ENCODE measurements at places on chromosomes 16 and 17. TPM values are rescaled to one million over a fixed set of nuclear protein-coding genes. Genes with fewer than 3 reads are reported as not detected.

The STH gene
- not detected for total RNA-seq

The CYBC1 gene
- 76.6 TPM for total RNA-seq

The RPL23 gene
- 1,692 TPM for total RNA-seq

The KIF18B gene
- total RNA-seq: 0.33 TPM

The SRP68 gene
- 60.6 TPM for total RNA-seq

DNA sequence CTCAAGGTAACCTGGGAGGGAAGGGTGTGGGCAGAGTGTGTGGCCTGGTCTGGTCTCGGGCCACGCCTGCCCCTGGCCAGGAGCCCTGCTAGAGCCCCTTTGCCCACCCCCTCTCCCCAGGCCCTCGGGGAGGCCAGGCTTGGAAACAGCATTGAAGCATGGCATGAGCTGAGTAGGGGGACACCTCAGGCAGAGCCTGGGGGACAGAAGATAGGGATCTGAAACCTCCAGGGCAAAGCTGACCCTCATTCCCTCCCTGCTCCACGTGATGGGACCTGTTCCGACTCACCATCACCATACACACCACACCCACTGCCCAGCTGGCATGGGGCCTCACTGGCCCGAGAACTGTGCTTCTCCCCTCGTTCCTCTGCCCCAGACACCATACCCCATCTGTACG is 2.5 kb downstream of the RFNG start:
- H3K27me3 ChIP-seq: no peaks in the 10 kb centered on the region
- DNase-seq: no peak
- H3K4me1 ChIP-seq: peaks cover 38% of the 10 kb centered on the region
- no peak overlapping the region for H3K4me3 ChIP-seq
- no peak overlapping the region for H3K27ac ChIP-seq
- H3K36me3 ChIP-seq: no peaks in the 10 kb centered on the region

GRCh38 chr16:65524997-65525396 is 403.1 kb upstream of the CDH11 start:
- DNase-seq: no peak
- no peak overlapping the region for H3K27ac ChIP-seq
- H3K27me3 ChIP-seq: no peaks in the 10 kb centered on the region
- H3K4me3 ChIP-seq: no peak overlapping the region
- H3K36me3 ChIP-seq: no peaks in the 10 kb centered on the region

DNA sequence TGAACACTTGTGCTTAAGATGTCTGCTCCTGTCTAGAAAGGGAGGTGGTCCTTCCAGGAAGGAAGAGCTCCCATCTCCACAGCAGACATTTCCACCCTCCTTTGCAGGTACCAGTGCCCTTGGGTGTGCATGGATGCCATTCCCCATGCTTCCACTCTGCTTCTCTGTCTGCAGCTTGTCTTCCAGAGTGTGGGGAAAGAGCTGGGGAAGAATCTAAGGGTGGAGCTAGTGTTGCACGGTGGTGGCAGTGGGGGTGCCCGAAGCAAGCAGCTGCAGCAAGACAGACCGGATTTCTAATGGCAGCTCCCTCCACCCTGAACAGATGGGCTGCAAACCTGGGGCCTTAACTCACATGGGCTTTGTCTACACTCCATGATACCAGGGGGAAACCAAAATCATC is 22.6 kb upstream of the HOXB13 start:
- no peak overlapping the region for H3K4me3 ChIP-seq
- no peak overlapping the region for H3K27ac ChIP-seq
- H3K36me3 ChIP-seq: no peaks in the 10 kb centered on the region
- no peaks in the 10 kb centered on the region for H3K4me1 ChIP-seq
- H3K27me3 ChIP-seq: peaks cover 85% of the 10 kb centered on the region

GRCh38 chr17:57104461-57105175 is 19.6 kb downstream of the AKAP1 start:
- DNase-seq: no peak
- no peak overlapping the region for H3K27ac ChIP-seq
- peaks cover 97% of the 10 kb centered on the region for H3K4me1 ChIP-seq
- H3K4me3 ChIP-seq: no peak overlapping the region
- no peaks in the 10 kb centered on the region for H3K27me3 ChIP-seq

DNA sequence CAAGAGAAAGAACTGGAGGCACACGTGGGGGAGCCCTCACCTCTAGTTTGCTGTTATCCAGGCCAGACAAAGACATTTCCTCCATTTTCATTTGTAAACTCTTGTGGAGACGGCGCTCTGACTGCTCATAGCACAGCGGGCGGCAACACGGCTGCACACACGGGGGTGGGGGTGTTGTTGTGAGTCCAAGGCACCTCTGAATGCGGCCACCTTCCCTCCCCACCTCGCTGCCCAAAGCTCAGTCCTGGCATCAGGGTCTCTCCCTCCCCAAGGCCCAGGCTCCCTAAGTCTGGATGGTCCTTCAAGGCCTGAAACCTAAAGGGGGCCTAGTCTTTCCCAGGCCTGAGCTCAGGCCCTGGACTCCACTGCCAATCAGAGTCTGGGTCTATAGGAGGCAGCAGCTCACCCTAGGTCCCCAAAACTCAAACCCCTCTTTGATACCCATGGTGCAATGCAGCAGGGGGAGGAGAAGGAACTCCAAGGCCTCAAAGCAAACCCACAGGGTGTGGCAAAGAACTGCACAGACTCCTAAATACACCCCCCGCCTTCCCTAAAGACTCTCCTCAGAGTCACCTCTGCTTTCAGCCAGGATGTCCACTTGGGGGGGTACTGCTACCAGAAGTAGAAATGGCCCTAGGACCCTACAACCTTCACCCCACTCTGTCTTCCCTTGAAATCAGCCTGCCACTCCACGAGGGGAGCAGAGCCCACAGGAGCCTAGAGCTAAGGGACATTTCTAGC is 1.5 kb downstream of the ATXN7L3 start:
- H3K27ac ChIP-seq: peak overlapping the region; percentile 99
- peaks cover 41% of the 10 kb centered on the region for H3K36me3 ChIP-seq
- H3K4me3 ChIP-seq: peak overlapping the region; percentile 90
- peaks cover 20% of the 10 kb centered on the region for H3K4me1 ChIP-seq
- H3K27me3 ChIP-seq: no peaks in the 10 kb centered on the region
- no peak for DNase-seq

DNA sequence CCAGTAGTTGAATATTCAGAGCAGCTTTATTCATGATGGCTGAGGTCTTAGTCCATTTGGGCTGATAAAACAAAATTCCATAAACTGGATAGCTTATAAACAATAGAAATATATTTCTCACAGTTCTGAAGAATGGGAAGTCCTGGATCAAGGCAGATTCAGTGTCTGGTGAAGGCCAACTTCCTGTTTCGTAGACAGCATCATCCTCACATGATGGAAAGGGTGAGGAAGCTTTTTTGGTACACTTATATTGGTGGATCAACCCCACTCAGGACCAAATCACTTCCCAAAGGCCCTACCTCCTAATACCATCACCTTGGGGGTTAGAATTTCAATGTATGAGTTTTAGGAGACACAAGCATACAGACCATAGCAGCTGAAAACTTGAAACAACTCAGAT is 224.2 kb downstream of the CYB561 start:
- no peaks in the 10 kb centered on the region for H3K4me1 ChIP-seq
- H3K27me3 ChIP-seq: no peaks in the 10 kb centered on the region
- H3K27ac ChIP-seq: no peak overlapping the region
- DNase-seq: no peak
- H3K4me3 ChIP-seq: no peak overlapping the region

DNA sequence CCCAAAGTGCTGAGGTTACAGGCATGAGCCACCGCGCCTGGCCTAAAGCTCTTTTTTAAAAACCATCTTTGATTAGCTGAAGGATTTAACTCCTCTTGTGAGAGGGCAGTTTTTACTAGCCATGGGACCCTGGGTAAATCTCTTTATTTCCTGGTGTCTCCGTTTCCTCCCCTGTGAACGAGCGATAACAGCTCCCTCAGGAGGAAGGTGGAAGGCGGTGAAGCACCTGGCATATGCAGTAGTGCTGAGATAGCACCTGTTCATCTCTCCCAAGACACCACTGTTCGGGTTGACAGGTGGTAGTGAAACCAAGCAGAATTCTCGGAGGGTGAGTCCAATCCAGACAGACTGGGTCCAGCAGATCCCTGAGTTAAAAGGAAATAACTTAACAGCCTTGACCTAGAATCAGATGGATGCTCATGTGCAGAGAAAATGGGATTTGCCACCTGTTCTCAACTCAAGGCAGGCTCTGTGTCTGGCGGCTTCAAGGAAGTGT is 86.2 kb downstream of the CRISPLD2 start:
- H3K27me3 ChIP-seq: no peaks in the 10 kb centered on the region
- H3K4me3 ChIP-seq: no peak overlapping the region
- peaks cover 28% of the 10 kb centered on the region for H3K36me3 ChIP-seq

DNA sequence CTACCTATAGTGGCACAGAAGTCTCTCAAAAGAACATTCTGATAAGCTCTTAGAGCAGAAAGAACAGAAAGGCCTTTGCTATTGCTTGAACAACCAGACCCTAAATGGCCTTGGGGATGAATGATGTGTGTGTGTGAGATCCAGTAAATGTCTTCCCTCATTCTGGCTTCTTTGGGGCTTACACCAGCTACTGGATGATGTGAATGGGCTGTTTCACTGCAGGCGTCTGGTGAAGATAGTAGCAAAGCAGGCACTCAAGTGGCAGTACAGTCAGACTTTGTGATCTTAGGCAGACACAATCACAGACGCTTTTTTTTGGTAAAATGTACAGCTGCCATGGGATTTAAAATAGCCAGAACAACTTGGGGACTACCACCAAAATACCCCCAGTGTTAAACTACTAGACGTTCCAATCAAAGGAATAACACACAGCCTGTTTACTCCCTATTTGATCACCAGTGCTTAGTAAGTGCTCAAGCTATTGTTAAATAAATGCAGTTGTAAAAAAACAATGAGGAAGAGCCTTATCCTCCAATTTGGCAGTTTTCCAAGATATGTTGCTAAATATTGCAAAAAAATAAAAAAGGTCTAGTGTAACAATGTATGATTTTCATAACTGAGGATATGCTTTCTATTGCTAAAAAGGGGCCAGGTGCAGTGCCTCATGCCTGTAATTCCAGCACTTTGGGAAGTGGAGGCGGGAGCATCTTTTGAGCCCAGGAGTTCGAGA is 17.9 kb downstream of the NDUFAB1 start:
- no peaks in the 10 kb centered on the region for H3K27me3 ChIP-seq
- DNase-seq: peak; percentile 18
- H3K36me3 ChIP-seq: peaks cover 90% of the 10 kb centered on the region
- no peak overlapping the region for H3K27ac ChIP-seq

DNA sequence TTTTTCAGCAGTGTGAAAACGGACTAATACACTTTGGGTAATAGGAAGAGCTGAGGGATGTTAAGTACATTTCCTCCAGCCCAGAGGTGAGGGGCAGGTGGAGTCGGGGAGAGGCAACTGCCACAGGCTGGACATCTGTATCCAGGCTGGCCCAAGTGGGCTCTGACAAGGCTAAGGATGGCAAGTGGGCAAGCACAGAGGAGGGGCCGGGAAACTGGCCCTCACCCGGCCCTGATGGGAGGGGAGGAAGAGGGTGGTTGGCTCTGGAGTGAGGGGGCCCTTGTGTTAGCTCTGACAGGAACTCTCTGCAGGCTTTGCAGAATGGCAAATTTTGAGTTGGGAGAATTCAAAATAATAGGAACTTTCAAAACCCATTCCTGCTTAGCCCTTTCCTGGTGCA is 251.0 kb upstream of the TNRC6C start:
- no peak overlapping the region for H3K4me3 ChIP-seq
- no peak for DNase-seq
- H3K36me3 ChIP-seq: no peaks in the 10 kb centered on the region
- H3K27ac ChIP-seq: no peak overlapping the region
- no peaks in the 10 kb centered on the region for H3K4me1 ChIP-seq

DNA sequence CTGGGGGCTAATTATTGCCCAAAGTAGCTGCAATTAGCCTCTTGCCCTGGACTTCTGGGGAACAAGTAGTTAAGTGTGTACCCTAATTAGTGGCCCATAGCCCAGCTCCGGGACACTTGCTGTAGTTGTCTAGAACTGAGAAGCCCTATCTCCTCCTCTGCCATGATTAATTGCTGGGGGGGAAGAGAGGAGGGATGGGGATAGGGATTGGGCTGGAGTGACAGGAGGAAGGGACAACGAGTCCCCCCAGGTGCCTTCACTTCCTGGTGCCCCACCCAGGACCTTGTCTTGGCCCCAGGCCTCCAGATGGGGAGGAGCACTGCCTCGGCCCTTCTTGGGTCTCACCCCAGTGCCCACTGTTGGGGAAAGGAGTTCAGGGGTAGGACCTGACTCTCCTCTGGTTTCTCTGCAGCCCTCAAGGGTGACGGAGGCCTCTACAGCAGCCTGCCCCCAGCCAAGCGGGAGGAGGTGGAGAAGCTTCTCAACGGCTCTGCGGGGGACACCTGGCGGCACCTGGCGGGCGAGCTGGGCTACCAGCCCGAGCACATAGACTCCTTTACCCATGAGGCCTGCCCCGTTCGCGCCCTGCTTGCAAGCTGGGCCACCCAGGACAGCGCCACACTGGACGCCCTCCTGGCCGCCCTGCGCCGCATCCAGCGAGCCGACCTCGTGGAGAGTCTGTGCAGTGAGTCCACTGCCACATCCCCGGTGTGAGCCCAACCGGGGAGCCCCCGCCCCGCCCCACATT is 17.4 kb downstream of the NGFR start:
- peak; percentile 60 for DNase-seq
- H3K4me1 ChIP-seq: peaks cover 30% of the 10 kb centered on the region
- H3K27ac ChIP-seq: no peak overlapping the region

DNA sequence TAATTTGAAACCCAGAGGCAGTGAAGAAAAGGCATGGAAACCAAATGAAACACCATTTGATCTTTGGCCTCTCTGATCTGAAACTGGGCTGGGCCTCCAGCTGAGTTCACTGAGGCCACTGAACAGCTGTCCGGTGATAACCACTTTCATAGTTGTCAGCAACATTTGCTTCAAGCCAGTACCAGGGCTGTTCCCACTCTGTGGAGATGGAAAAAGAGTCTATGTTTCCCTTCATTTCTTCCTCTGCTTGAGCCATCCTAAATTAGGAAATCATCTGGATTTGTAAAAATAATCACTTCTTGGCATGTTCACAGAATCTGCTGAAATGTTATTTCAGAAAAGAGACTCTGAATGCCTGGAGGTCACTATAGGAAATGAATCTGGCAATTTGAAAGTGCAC is 119.3 kb downstream of the STX8 start:
- H3K36me3 ChIP-seq: no peaks in the 10 kb centered on the region
- H3K27me3 ChIP-seq: no peaks in the 10 kb centered on the region
- H3K4me1 ChIP-seq: no peaks in the 10 kb centered on the region

DNA sequence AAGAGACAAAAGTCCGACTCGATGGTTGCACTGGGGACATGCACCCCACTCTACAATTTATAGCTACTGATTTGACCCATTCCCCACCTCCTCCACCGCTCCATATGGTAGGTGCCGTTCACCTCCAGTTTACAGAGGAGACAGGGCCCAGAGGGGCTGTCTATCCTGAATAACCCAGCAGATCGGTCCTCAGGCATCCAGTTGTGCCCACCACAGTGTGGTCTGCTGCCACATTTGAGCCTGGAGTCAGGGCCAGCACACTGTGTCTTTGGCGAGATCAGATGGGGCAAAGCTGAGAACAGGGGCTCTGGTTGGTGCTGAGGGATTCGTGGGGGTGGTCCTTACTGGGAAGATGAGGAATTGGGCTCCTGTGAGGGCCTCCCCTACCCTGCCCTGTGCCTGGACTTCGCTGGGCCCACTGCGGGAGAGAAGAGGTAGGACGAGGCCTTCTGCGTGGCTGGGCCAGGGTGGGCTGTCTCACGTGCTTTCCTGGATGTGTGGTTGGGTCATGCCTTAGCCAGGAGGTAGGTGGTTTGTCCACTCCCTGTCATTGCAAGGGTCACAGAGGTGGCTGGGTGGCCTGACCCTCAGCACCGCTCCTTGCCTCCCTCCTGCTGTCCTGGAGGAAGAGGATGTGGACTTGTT is 2.8 kb downstream of the ADCY7 start:
- H3K27ac ChIP-seq: no peak overlapping the region
- no peaks in the 10 kb centered on the region for H3K36me3 ChIP-seq
- H3K27me3 ChIP-seq: no peaks in the 10 kb centered on the region
- H3K4me3 ChIP-seq: no peak overlapping the region

Data from sigmoid colon (tissue), 7 donors.